ENCODE measurements at places on chromosomes 3 and 15. TPM values are rescaled to one million over a fixed set of nuclear protein-coding genes. Genes with fewer than 3 reads are reported as not detected.

DNA sequence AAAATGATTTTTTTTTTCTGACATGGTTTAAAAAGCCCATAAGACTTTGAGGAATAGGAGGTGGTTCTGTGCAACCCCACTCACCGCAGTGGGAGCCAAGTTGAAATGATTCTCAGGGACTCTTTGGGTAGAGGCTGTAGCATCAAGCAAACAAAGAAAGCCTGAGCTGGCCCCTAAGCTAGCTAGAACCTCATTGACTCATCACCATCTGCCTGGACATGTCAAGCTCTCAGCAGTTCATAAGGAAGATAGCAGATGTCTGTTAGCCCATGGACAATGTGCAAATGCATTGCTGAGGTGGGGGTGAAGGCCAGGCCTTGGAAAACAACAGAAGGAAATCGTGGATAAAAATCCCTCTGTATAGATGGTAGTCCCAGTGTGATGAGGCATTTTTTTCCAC, 234.8 kb downstream of the NR2F2 start:
- no peaks in the 10 kb centered on the region for H3K4me1 ChIP-seq
- no peaks in the 10 kb centered on the region for H3K27me3 ChIP-seq
- no peak for DNase-seq
- no peak overlapping the region for H3K4me3 ChIP-seq
- H3K27ac ChIP-seq, result no peak overlapping the region
- no peaks in the 10 kb centered on the region for H3K36me3 ChIP-seq

GRCh38 chr3:94272016-94272415, 209.2 kb downstream of the NSUN3 start:
- H3K27me3 ChIP-seq, result no peaks in the 10 kb centered on the region
- H3K4me1 ChIP-seq, result no peaks in the 10 kb centered on the region
- no peak for DNase-seq
- no peak overlapping the region for H3K27ac ChIP-seq
- H3K4me3 ChIP-seq, result no peak overlapping the region

DNA sequence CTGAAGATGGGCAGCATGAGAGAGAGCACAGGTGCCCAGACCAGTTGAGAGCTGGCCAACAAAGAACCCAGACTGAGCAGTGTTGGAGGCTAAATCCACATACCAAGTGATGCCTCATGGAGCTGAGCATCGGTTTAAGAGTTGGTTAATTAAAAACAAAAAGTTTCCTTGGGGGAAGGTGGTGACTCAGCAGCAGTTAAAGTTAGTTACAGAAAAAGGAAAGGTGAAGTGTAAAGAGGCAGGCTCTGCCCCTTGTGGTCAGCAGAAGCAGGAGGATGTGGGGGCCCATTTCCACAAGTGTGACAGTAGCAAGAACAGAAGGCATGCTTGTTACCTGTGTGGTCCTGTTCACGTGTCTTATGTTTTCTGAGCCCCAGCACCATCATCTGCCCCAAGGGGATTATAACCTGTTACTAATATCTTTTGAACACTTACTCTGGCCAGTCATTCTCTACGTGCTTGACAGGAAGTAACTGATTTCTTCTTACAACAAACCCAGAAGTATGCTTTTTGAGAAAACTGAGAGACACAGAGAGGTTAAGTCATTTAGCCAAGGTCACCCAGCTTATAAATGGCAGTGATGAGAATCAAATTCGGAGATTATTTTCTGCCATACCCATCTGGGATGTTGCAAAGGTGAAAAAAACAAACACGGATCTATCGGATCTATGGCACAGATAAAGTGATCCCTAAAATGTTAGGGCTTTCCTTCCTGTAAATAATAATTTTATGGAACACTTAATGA, 91.0 kb downstream of the EPHB1 start:
- H3K4me1 ChIP-seq, result no peaks in the 10 kb centered on the region
- no peaks in the 10 kb centered on the region for H3K27me3 ChIP-seq
- DNase-seq, result no peak

DNA sequence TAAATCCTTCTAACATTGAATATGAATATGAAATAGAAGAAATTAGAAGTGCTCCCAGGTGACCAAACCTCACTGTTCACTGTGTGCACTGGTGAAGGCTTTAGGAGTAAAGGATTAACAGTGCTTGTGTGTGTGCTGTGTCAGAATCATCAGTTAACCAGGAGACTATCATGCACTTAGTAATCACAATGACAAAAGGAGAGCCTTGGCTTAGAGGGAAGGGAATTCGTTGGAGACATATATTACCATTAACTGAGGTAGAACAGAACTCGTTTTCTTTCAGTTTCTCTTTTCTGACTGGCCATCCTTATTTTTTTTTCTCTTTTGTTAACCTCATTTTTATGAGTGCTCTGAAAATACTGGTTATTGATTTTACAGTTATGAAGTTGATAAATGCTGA, 213.3 kb upstream of the GBE1 start:
- H3K4me1 ChIP-seq, result no peaks in the 10 kb centered on the region
- no peaks in the 10 kb centered on the region for H3K27me3 ChIP-seq
- no peaks in the 10 kb centered on the region for H3K36me3 ChIP-seq
- no peak overlapping the region for H3K4me3 ChIP-seq

DNA sequence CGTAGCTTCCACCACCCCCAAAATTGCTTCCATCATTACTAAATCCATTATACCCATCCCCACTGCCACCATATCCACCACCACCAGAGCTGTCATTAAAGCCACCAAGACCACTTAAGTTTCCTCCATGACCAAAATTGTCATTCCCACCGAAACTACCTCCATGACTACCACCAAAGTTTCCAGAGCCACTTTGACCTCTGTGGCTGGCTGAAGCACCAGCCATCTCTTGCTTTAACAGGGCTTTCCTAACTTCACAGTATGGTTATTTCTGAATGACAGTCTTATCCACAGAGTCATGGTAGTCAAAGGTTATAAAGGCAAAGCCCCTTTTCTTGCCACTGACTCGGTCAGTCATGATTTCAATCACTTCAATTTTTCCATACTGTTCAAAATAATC, 24.3 kb upstream of the DENND4A start:
- DNase-seq, result no peak
- peaks cover 16% of the 10 kb centered on the region for H3K4me1 ChIP-seq
- H3K4me3 ChIP-seq, result no peak overlapping the region
- no peak overlapping the region for H3K27ac ChIP-seq
- H3K36me3 ChIP-seq, result no peaks in the 10 kb centered on the region

DNA sequence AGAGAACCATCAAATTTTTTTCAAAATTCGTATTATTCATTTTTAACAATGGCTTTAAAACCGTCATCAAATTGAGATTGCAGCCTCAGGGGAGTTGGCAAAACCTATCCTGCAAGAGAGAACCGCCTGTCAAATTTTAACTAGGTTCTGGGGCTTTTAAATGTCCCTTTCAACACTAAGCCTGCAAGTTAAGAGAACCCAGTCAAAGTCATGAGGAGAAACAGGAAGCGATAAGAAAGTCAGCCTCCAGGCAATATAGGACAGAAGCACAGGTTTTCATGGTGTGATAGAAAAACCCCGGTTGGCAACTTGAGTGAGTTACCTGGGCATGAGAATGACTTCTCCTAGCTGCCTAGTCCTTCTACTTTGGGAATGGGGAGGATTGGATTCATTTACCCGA, 59.8 kb downstream of the CPNE4 start:
- no peaks in the 10 kb centered on the region for H3K27me3 ChIP-seq
- no peak for DNase-seq
- no peak overlapping the region for H3K4me3 ChIP-seq
- H3K4me1 ChIP-seq, result no peaks in the 10 kb centered on the region
- no peaks in the 10 kb centered on the region for H3K36me3 ChIP-seq

- H3K4me3 ChIP-seq, result peak overlapping the region; percentile 34
- no peak for DNase-seq
- H3K27me3 ChIP-seq, result peaks cover 32% of the 10 kb centered on the region
- peaks cover 20% of the 10 kb centered on the region for H3K4me1 ChIP-seq
- H3K36me3 ChIP-seq, result no peaks in the 10 kb centered on the region
- no peak overlapping the region for H3K27ac ChIP-seq
Observed at GRCh38 chr3:134797057-134797740, 2.1 kb downstream of the EPHB1 start.

DNA sequence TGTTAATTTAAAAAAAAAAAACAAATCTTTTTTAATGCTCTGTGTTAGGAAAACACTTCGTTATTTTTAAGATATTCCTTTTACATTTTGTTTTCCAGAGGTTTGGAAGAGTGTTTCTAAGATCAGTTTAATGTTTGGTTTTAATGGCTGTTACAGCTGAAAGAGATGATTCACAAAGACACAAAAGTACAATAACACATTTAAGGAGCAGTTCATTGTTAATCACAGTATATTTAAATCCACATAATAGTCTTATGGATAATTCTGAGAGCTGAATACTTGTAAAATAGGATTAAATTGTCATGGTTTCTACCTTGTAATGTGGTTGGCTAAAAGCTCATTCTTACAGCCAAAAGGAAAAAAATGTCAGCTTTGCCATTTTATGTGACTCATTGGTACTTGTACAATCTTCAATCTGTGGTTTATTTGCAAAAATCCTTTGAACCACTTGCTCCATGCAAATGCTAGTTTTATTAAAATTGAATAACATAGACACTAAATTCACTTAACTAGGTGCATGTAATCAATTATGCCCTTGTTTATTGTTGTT, 426.4 kb downstream of the NLGN1 start:
- H3K36me3 ChIP-seq, result no peaks in the 10 kb centered on the region
- DNase-seq, result no peak
- no peak overlapping the region for H3K27ac ChIP-seq
- no peaks in the 10 kb centered on the region for H3K27me3 ChIP-seq

GRCh38 chr3:9088441-9089353, 125.4 kb upstream of the RAD18 start:
- no peaks in the 10 kb centered on the region for H3K36me3 ChIP-seq
- no peaks in the 10 kb centered on the region for H3K27me3 ChIP-seq
- no peak overlapping the region for H3K4me3 ChIP-seq
- no peak overlapping the region for H3K27ac ChIP-seq
- no peaks in the 10 kb centered on the region for H3K4me1 ChIP-seq

- H3K27me3 ChIP-seq, result no peaks in the 10 kb centered on the region
- H3K36me3 ChIP-seq, result no peaks in the 10 kb centered on the region
- H3K4me3 ChIP-seq, result no peak overlapping the region
- peaks cover 14% of the 10 kb centered on the region for H3K4me1 ChIP-seq
- DNase-seq, result no peak
Observed at GRCh38 chr3:141279077-141279967, 47.7 kb downstream of the PXYLP1 start.

GRCh38 chr15:39654304-39654703, 73.4 kb downstream of the THBS1 start:
- no peaks in the 10 kb centered on the region for H3K36me3 ChIP-seq
- no peaks in the 10 kb centered on the region for H3K27me3 ChIP-seq

- H3K36me3 ChIP-seq, result no peaks in the 10 kb centered on the region
- DNase-seq, result no peak
- no peaks in the 10 kb centered on the region for H3K27me3 ChIP-seq
- H3K4me3 ChIP-seq, result no peak overlapping the region
Observed at GRCh38 chr3:148318240-148318639, 379.5 kb upstream of the AGTR1 start.

DNA sequence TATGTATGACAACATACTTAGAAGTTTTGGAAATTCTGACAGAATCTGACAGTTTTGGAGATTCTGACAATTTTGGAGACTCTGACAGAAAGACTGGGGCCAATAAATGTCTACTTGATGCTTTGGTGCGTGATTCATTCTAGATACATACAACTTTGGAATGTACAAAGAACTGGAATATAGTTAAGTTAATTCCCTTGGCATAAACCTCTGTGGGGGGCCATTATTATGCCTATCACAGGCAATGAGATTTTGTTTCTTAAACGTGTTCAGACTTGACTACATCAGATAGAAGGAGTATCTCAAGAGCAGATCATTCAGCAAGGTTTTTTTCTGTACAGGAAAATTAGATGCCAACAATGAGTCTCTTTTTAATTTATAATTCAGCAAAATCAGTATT, 617.6 kb upstream of the ZNF717 start:
- no peak overlapping the region for H3K4me3 ChIP-seq
- H3K4me1 ChIP-seq, result no peaks in the 10 kb centered on the region
- no peaks in the 10 kb centered on the region for H3K27me3 ChIP-seq
- no peaks in the 10 kb centered on the region for H3K36me3 ChIP-seq
- DNase-seq, result no peak

DNA sequence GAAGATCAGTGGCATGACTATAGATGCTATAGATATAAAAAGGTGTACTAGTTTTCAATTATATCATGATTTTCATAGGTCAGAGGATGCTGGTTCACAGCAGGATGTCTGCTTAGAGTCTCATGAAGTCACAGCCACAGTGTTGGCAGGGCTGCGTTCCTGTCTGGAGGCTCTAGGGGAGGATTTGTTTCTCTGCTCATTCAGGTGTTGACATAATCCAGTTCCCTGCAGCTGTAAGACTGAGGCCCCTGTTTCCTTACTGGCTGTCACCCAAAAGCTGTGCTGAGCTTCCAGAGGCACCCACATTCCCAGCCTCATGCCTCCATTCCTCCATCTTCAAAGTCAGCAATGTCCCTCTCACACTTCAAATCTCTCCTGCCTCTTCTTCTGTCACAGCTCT, 170.7 kb downstream of the OCA2 start:
- no peaks in the 10 kb centered on the region for H3K27me3 ChIP-seq
- no peak overlapping the region for H3K4me3 ChIP-seq
- no peak for DNase-seq
- no peak overlapping the region for H3K27ac ChIP-seq

- DNase-seq, result no peak
- H3K36me3 ChIP-seq, result no peaks in the 10 kb centered on the region
- H3K27ac ChIP-seq, result no peak overlapping the region
- no peaks in the 10 kb centered on the region for H3K27me3 ChIP-seq
- H3K4me1 ChIP-seq, result no peaks in the 10 kb centered on the region
Observed at GRCh38 chr15:81087066-81087465, 47.0 kb upstream of the CFAP161 start.

DNA sequence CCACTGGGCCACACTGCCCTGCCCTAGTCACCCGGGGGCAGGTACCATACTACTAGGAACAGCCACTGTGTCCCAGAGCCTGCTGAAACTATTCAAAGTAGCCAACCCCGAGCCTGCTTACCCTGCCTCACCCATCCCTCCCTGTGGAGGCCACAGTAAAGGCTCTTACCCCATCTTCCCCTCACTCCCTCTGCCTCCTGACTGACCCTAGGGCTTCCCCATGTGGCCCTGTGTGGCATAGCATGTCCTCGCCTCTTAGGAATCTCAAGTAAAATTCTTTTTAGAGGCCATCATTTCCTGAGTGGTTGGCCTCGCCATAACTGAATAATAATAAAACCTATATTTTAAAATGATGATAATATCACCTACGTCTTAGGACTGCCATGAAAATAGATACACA, 112.2 kb upstream of the SLC6A11 start:
- no peak overlapping the region for H3K27ac ChIP-seq
- no peak for DNase-seq
- H3K4me3 ChIP-seq, result no peak overlapping the region

SLC22A13 gene
- total RNA-seq, result not detected

TXNRD3 gene
- 20.7 TPM for total RNA-seq

SOX2 gene
- total RNA-seq, result 21.3 TPM

ITPKA gene
- not detected for total RNA-seq
